GM23248 (cell line): ENCODE measurements at places on chromosomes 1 and 21.

- DNase-seq = no peak
Measured at GRCh38 chr1:239884796-239885195, 206.9 kb upstream of the FMN2 start.

- peak; percentile 36 for DNase-seq
Measured at GRCh38 chr1:92186081-92186480, 31.6 kb upstream of the C1orf146 start.

DNA sequence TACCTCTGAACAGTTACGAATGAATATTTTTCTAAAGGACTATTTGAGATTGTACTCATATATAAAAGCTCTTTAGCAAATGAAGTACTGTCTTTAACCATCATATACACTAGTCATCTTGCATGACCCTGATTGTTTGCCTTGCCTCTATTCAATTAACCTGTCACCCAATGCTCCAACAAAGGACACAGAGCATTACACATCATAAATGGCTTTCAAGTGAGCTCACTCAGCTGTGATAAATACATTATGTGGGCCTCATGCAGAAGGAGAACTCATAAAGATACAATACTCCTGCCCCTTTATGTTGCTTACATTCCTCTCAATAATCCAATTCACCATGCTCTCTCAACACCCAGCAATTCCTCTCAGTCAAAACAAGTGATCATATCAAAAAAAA is 993.0 kb upstream of the PRMT6 start:
- DNase-seq = no peak

GRCh38 chr1:102751111-102751510 is 357.2 kb downstream of the COL11A1 start:
- no peak for DNase-seq

DNA sequence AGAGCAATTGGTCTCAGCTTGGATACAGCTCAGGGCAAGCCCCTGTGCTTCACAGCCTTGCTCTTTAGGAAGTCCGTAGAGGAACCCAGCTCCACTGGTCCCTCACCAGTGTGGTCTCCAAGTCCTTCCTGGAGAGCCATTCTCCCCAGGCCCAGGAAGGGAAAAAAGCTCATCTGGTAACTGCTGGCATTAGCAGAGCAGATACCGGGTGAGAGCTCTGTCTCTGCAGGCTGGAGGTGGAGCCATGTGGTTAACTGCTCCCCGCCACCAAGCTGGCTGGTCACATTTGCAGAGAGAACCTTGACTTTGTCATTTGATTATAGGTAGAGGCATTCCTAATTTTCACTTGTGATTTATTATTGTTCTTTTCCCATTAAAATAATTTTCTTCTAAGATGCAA is 169.6 kb downstream of the ROR1 start:
- DNase-seq = no peak

DNA sequence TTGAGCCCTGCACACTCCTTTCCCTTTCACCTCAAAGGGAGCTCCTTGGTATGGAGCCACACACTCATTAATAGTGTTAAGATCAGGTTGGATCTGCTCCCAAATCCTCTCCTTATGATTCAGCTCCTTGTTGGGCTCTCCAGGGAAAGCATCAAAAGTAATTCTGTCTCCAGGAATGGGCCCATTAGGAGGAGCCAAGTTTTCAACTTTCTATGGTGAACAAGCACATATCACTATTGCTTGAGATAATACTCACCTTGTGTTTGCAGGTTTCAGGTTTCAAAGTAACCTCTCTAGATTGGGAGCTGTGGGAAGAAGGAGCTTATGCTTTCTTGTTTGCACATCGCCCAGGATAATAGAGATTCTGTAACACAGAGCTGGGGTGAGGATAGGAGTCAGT is 164.8 kb downstream of the TNFSF18 start:
- peak; percentile 67 for DNase-seq

- peak; percentile 28 for DNase-seq
Measured at GRCh38 chr1:150256554-150257341, 826 bp upstream of the CA14 start.
